ENCODE measurements at places on chromosomes 12 and 14.

DNA sequence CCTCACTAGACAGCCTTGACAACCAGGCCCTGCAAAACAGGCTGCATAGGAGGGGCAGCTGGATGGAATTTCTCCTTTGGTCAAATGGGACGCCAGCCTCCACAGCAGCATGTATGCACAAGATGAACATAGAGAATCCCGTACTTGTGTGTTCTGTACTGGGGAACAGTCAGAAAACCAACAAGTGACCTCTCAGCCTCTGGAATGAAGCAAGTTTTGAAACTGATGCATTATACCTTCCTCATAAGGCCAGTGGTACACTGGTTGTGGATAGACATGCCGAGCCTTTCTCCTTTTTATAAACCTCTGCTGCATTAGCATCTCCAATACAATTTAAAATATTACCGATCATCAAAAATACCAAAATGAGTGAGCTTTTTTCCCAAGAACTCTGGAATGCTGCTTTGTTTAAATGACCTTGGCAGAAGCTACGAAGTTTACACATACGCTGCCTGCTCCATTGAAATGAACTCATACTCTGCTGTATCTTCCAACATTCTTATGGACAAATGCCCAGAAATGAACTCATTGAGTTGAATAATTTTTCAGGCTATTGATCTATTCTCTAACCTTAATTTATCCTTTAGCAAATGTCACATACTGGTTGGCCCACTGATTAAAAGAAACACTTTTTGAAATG, 47.6 kb upstream of the FERMT2 start:
- DNase-seq = no peak

DNA sequence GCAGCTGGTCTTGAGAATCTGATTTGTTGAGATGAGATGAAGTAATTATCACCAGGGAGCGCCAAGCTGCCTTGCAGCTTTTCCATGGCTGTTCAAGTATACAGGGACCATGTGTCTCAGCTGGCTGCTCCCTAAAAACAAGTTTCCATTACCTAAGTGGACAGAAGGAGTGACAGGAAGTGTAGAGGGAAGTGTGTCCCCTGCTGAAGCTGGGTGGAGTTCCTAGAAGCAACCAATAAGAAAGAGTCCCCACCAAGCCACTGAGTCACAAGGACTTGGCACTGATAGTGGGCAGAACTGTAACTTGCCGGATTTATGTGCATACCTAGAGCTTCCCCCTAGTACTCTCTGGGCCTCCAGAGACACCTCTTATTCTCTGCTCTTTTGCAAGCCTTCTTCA, 1.5 kb upstream of the GPX2 start:
- no peak for DNase-seq

DNA sequence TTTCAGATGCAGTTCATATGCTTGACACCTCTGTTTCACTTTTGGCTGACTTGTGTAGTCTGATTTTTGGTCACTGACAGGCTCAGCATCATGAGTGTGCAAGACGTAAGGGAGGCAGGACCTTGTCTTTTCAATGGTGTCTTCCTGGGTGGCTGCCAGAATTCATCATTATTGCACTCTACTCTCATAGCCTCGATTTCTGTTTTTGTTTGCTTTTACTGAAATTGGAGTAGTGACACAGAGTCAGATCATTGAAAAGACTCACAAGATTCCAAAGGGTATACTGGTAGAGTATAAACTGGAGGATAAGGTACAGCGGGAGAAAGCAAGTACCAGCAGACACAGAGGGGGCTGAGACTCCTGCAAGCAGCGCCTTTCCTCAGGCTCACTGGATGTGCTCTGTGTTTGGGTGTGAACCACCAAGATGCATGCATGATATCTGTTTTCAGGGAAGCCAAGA, 126.3 kb upstream of the FGD4 start:
- DNase-seq = no peak

DNA sequence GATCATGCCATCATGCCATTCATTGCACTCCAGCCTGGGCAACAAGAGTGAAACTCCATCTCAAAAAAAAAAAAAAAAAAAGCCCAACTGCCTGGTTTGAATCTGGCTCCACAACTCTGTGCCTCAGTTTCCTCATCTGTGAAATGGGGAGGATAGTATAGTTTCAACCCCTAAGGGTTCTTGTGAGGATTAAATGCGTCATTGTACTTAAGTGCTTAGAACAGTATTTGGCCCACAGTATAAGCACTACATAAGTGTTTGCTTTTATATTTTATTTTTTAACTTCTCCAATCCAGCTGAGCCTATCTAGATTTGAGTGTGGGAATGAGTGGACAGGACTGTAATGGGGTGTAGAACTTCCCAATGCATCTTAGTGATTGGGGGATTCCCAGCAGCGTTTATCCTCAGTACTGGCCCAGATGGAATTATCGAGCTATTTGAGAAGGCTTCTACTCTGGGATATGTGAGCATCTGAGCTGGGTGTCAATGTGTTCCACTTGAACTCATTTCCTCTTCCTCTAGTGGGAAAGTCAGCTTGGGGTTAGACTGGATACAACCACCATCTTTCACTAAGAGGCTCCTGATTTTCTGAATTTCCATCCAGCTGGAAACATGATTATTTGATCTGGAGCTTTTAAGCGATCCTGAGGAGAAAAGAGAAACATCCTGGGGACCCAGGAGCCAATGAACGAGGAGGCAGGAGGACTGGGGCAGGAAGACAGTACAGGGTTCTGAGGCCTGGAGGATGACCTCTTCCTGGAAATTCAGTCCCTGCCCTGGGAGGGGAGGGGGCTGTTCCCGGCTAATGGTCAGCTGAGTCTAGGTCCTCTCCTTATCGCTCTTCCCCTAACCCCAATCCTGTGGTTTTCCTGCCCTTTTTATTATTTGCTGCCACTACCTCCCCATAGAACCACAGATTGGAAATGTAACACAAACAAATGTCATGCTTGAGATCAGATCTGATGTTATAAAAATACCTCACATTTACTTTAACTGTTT, 9.3 kb upstream of the ESPL1 start:
- no peak for DNase-seq

DNA sequence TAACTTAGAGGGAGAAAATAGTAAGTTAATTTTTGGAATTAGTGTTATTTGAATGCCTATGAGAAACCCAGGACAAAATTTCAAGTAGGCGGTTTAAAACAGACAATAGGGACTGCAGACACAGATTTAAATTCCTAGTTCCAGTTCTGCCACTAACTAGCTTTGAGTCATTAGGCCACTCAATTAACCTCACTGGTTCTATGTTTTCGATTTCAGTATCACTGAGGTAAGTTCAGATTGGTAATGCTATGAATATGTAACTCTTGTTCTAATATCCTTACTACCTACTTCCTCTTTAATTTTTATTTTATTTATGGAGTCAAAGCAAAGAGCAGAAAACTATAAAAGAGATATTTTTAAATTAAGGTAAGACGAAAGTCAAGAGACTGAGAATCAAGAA, 52.6 kb downstream of the GALC start:
- DNase-seq = no peak

DNA sequence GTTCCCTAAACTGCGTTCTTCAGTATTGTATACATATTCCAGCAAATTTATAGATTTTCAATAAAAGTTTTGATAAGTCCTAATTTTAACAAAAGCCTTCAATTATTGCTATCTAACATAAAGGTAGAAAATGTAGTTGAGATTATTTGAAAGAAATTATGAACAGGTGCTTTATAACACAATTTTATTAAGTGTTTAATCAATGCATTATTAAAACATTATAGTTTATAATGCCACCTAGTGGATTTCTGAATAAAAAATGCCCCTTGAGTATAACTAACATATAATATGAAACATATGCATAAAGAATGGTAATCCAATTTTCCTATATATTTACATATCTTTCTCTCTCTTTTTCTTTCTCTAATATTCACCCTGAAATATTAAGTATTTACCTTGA, 515.3 kb downstream of the SLC6A15 start:
- no peak for DNase-seq

- no peak for DNase-seq
Measured at GRCh38 chr12:130791629-130792028, 47.4 kb downstream of the STX2 start.

DNA sequence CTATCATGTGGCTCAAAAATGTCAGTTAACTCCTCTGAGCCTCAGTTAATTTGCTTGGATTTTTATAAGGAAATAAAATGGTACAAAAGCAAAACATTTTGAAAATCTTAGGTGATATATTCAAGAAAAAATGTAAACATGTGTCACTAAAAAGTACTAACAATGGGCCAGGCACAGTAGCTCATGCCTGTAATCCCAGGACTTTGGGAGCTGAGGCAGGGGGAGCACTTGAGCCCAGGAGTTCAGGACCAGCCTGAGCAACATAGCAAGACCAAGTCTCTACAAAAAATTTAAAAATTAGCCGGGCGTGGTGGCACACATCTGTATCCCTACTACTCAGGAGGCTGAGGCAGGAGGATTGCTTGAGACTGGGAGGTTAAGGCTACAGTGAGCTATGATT, 25.7 kb downstream of the AQP6 start:
- DNase-seq = no peak

GRCh38 chr12:50287271-50287670, 4.0 kb upstream of the LIMA1 start:
- DNase-seq = no peak

- no peak for DNase-seq
Measured at GRCh38 chr14:68217791-68218340, 398.3 kb downstream of the RAD51B start.

- DNase-seq = no peak
Measured at GRCh38 chr12:89504560-89505346, 19.8 kb downstream of the GALNT4 start.

DNA sequence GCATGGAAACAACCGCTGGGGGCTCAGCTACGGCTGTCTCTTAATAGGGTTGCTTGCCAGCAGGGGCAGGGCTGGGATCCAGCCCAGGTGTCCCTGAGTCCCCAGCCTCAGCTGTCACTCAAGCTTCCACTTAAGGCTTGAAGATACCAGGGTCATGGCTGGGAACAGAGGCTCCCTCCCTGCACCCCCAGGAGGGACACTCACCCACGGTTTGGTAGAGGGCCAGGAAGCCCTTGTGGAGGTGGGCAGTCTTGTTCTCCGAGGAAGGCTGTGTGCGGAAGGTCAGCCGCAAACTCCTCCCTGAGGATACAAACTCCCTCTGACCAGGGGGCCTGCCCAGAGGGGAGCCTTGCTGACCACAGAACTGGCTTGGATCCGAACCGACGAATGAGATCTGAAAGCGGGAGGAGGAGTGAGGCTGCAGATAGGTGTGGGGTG, 7.3 kb downstream of the C1RL start:
- no peak for DNase-seq

- DNase-seq = no peak
Measured at GRCh38 chr14:38171197-38171596, 36.5 kb upstream of the SSTR1 start.

DNA sequence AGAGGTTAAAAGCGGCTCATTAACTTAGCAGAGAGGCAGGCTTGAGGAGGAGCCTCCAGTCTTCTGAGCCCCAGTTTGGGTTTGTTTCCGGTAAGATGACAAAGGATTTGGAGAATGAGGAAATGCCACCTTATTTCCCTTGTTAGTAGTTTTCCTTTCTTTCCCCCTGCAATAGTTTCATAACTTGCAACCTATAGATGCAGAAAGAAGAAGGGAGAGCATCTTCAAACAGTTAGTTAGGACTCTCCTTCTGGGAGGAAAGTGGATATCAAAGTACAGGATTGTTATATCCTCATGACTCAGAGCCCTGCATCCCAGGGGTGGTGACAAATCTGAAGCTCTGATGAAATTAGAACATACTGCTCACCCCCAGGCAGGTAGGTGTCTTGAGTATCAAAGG, 180.7 kb upstream of the SLC38A2 start:
- no peak for DNase-seq

DNA sequence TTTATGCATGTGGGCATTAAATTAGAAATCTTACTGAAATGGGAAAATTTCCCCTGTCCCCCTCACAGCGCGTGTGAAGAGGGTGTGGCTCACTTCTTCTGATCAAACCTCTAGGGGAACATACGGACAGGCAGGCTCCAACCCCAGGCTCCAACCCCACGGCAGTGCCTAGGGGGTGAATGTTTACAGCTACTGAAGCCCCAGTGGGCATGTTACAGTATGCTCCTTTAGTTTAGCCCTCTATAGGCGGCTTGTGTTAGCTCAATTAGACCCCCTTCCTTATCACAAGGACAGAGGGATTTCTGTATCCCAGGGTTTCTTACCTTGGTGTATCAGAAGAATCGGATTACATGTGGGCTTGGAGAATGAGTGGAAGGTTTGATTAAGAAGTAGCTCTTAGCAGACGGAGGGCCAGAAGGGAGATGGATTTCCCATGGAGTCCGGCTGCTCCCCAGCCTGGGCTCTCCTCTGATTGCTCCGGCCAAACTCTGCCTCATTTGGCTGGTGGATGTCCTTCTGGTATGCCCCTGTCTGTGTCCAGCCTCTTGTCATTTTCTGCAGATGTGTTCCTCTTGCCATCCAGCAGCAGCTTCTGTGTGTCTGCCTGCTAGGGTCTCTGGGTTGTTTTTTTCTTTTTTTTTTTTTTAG, 223.7 kb downstream of the TMTC2 start:
- DNase-seq = no peak

DNA sequence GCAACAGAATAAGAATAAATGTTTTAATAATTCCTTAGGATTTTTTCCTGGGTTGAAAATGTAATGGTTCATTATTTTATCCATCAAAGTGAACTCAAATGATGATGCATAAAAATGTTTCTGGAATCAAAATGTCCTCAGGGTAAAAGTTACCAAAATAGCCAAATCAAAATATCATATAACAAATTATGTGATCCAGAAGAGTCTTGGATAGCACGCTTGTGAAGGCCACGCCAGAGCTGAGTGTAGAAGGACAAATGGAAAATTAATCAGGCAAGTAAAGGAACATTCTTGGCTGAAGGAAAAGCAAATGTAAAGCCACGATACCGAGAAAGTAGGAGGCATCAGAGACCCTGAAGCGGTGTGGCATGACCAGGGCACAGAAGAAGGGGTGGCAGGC, 169.2 kb downstream of the CAPZA3 start:
- DNase-seq = no peak

GRCh38 chr14:60655898-60656685, 6.8 kb upstream of the SIX1 start:
- DNase-seq = no peak

DNA sequence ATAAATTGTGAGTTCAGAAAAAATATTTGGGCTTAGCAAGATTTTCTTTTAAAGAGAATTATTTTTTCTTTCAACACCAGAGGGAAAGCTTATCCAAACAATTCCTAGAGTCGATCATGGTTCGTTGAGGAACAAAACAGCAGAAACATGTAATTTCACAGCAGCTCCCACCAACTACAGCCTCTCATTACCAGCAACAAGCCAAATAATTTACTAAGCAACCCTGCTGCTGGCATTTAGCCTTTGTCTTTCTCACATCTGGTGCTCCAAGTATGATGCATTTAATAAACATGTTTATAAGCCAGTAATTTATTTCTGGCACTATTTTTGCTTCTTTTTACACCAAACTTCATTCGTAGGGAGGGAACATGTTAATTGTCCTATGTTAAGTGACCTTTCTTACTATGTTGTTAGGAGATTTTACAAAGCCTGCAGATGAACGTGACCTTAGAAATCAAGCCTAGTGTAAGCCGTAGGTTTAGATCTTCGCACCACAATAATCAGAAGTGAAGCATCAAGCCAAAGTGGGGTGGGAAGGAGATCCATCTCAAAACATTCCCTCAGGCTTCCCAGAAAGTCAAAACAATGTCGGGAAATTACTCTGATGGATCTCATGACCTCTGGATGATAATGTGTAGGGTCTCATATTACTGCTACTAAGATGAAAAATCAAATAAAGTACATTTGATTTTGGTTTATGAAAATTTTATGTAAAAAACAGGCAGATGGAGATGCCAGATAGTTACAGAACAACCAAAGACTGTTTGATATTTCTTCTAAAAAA, 128.4 kb downstream of the RPAP3 start:
- DNase-seq = no peak

- no peak for DNase-seq
Measured at GRCh38 chr12:24754690-24755638, 193.9 kb downstream of the BCAT1 start.
